ENCODE measurements at places on chromosomes 12 and 14. TPM values are rescaled to one million over a fixed set of nuclear protein-coding genes. Genes with fewer than 3 reads are reported as not detected.

SERPINA6 gene
- not detected for total RNA-seq

RSRC2 gene
- 49.6 TPM for total RNA-seq

EXOC5 gene
- total RNA-seq, result 59.5 TPM

KCNK13 gene
- total RNA-seq, result 2.8 TPM

KRT2 gene
- total RNA-seq, result not detected

DAO gene
- total RNA-seq, result not detected

C12orf50 gene
- total RNA-seq, result not detected

KRT81 gene
- not detected for total RNA-seq

KLHL33 gene
- 0.20 TPM for total RNA-seq

LAG3 gene
- total RNA-seq, result 0.79 TPM

NEDD1 gene
- 16.0 TPM for total RNA-seq

GYS2 gene
- not detected for total RNA-seq

OR4E2 gene
- total RNA-seq, result not detected

ADAMTS20 gene
- total RNA-seq, result not detected

MYO1A gene
- 0.29 TPM for total RNA-seq

KRT75 gene
- total RNA-seq, result not detected

ASCL1 gene
- total RNA-seq, result not detected

TDG gene
- total RNA-seq, result 21.0 TPM

HDAC7 gene
- total RNA-seq, result 115 TPM

STAT6 gene
- total RNA-seq, result 237 TPM

CLEC4C gene
- total RNA-seq, result not detected

ATG14 gene
- 7.1 TPM for total RNA-seq

RIPK3 gene
- 26.3 TPM for total RNA-seq

SERPINA10 gene
- total RNA-seq, result not detected

DBX2 gene
- not detected for total RNA-seq

RERG gene
- 11.5 TPM for total RNA-seq

NFATC4 gene
- 39.4 TPM for total RNA-seq

PDZRN4 gene
- total RNA-seq, result 0.55 TPM

TMEM229B gene
- 7.7 TPM for total RNA-seq

TMEM179 gene
- total RNA-seq, result not detected

KRT71 gene
- total RNA-seq, result not detected

FRS2 gene
- total RNA-seq, result 40.8 TPM

TRAFD1 gene
- total RNA-seq, result 46.1 TPM
